ENCODE measurements at places on chromosomes 1 and 21.

GRCh38 chr1:196423612-196424011, 184.6 kb downstream of the KCNT2 start:
- peak; percentile 2 for DNase-seq

- DNase-seq = peak; percentile 66
These were observed 21.8 kb downstream of the MIS18A start for GRCh38 chr21:32256873-32257620.

DNA sequence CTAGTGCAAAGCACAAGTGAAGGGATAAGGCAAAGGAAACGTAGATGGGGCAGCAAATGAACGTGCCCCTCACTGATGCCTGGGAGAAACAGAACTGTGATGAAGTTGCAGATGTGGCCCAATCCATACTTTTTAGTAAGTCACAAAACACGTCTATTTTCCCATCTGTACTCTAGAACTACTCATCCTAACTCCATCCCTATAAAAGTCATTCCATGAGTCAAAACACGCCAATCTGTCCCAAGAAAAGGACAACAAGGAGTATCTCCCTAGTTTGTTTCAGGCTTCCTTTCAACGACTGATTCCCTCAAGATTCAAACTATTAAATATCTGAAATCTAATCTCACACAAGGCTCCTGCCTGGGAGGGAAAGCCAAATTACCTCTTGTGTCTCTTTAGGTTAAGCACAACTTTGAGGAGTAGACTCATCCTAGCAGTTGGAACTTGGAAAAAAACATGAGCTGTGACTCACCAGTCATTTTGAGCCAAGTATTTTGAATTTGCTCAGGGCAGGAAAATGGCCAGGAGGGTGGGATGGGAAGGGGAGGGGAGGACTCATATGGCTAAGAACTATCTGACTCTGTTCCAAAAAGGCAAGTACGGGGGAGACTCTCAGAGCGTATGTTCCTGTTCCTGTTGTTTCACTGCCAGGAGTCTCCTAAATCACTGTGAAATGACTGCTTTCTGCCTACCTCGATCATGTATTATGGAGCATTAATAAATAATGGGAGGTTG, 214.5 kb upstream of the CAMK1G start:
- DNase-seq = peak; percentile 93

DNA sequence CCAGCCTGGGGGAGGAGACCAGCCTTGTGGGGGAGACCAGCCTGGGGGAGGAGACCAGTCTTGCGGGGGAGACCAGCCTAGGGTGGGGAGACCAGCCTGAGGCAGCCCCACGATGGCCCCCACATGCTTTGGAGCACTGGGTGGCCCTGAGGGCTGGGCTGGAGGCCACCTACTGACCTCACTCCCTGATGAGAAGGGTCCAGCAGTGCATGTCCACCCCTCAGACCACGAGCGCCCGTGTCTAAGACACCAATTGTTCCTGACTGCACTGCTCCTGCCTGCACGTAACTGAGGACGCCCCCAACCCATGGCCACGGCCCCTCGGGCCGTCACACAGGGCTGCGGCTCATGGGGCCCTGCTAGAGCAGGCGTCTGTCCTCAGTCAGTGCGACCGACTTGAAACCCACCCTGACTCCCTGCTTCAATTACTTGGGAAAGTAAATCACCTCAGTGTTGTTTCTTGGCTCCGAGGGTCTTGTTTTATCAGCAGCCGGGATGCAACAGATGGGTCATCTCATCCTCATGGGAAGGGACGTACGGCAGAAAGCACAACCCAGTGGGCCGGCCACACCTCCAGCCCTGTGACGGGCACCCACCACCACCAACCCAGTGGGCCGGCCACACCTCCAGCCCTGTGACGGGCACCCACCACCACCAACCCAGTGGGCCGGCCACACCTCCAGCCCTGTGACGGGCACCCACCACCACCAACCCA, at the start of gene SPATC1L:
SPATC1L (minus strand) TSS at position 550 of the 715 bp plus-strand sequence. CDS start 1,643 bp downstream, outside the sequence.
- peak; percentile 12 for DNase-seq

GRCh38 chr1:156024801-156025200, 4.0 kb upstream of the SSR2 start:
- DNase-seq = no peak

DNA sequence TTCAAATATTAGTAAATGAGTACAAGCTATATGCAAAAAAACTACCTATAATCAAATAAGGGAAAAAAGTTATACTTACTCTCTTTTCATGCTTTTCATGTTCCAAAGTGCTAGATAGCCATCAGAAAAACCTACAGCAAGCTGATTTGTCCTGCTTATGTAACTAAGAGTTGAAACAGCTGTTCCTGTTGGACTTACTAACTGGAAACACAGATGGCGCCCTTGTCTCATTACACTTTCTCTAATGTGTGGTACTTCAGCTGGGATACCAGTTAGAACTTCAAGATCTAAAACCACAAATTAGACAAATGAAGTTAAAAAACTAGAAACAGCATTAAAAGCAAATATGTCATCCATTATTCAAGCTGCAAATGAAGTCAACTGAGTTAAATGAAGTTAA, 24.3 kb downstream of the AHCTF1 start:
- peak; percentile 9 for DNase-seq

GRCh38 chr1:211643324-211644212, 31.9 kb downstream of the NEK2 start:
- DNase-seq = peak; percentile 7

DNA sequence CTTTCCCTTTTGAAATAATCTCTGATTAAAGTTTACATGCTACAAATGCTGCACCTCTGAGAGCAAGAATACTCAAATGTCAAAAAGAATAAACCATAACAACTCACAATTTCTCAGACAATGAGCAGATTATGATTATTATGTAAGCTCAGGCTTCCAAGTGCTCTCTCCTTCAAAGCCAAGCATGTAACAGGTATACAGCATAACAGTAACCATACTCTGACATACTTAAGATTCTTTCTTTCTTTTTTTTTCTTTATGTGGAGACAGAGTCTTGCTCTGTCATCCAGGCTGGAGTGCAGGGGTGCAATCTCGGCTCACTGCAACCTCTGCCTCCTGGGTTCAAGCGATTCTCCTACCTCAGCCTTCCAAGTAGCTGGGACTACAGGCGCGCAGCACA, 155.4 kb downstream of the EIF4G3 start:
- DNase-seq = no peak

DNA sequence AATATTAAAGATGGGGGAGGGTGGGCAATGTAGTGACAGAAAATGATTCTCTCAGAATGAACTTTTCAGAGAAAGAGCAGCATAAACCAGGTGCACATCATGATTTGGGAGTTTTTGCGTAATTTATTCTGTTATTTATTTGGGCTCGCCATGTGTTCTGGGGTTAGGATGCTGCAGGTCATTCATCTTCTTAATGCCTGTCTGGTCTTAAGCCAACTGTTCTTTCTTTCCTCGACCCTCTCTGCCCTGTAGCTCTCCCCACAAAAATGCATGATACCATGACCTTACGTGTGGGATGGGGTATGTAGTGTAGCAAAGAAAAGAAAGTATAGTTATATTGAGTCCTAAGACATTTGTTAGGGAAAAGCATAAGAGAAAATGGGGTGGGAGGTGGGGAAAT, 12.3 kb upstream of the TARS2 start:
- no peak for DNase-seq

DNA sequence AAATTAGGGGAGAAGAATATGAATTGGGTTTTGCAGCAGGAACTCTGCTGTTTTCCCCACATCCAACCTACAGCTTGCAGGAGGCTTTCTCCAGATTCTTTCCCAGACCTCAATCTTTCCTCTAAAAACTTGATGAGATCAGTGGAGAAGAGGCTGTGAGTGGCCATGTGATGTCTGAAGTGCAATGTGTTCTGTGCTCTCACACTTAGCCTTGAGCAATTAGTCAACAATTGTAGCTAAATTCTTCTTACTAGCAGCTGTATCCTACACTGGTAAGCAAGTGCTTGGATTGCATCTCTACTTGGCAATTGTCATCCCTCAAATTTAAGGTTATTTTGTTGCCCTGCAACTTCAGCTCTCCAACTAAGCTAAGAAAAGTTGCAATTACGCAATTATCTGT, 807.3 kb upstream of the RGS18 start:
- no peak for DNase-seq

DNA sequence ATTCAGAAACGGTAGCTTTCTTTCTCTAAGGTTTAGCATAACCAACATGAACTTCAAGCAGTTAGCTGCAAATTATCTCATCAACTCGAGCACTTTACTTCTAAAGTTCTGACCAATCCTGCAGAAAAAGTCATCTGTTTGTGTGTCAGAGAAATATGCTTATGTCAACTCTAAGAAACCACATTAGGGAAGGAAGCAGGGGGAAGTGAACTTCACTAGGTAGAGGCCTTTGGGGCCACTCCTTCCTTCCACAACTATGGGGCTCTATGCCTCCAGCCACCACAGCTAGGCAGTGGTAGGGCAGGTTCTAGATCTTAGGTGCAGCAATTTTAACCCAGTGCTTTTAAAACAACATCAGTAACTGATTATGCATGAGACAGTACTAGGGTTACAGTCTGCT, 375.9 kb downstream of the DSCAM start:
- no peak for DNase-seq

DNA sequence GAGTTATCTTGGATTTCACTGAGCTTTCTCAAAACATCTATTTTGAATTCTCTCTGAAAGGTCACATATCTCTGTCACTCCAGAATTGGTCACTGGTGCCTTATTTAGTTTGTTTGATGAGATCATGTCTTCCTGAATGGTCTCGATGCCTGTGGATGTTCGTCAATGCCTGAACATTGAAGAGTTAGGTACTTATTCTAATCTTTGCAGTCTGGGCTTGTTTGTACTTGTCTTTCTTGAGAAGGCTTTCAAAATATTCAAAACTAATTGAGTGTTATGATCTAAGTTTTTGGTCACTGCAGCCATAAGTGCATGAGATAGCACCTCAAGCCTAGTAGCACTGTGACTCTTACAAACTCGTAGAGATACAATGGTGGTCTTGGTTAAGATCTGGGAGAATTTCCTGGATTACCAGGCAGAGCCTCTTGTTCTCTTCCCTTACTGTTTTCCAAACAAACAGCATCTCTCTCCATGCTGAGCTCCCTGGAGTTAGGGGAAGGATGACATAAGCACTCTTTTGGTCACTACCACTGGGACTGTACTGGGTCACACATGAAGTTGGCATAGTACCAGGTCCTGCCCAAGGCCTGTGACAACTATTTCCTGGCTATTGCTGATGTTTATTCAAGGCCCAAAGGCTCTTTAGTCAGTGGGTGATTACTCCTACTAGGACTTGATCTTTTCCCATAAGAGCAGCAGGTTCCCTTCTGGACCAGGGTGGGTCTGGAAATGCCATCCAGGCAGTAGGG, 25.6 kb downstream of the SLC22A15 start:
- DNase-seq = no peak

DNA sequence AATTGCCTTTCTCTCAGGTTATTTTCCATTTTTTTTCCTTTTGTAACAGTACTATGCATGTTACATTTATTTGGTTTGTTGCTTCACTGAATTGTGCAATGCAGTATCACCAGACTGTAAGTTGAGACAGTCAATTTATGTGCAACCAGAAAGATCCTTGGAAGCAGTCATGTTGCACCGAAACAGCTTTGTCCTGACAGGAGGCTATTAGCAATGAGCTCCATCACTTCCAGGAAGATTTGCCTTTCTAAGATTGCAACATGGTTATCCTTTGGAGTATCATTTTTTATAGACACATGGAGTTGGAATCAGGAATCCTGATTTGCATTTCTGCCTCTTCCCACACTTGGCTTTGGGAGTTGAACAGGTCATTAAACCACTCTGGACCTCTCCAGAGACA, 84.5 kb upstream of the ST6GALNAC5 start:
- no peak for DNase-seq

DNA sequence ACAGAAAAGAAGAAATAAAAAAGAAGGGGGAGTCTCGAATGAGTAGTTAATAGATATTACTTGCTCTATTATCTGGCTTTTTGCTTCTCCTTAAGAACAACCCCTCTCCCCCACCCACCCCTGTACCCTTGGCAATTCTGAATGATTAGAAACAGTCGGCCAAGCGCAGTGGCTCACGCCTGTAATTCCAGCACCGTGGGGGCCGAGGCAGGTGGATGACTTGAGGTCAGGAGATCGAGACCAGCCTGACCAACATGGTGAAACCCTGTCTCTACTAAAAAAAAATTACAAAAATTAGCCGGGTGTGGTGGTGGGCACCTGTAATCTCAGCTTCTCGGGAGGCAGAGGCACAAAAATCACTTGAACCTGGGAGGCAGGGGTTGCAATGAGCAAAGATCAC, 42.7 kb downstream of the GATAD2B start:
- DNase-seq = no peak

DNA sequence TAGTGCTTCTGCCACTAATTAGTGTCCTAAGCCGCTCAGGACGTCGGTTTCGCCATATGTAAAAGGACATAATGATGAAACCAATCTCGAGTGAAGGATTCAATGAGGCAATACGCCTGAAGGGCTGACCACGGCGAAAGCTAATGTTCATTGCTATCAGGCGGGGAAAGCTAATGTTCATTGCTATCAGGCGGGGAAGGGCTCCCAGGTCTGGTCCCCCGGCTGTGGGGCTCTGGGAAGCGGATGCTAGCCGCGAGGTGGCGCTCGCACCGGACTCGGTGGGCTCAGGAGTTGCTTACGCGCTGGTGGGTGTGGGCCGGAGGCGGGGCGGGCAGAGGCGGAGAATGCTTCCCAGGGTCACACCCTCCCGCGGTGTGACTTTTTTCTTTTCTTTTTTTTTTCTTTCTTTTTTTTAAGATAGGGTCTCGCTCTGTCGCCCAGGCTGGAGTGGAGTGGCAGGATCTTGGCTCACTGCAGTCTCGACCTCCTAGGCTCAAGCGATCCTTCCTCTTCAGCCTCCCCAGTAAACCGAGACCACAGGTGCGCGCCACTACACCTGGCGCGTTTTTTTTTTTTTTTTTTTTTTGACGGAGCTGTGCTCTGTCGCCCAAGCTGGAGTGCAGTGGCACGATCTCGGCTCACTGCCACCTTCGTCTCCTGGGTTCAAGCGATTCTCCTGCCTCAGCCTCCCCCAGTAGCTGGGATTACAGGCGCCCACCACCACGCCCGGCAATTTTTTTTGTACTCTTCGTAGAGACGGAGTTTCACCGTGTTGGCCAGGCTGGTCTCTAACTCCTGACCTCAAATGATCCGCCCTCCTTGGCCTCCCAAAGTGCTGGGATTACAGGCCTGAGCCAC, 1.1 kb upstream of the PEAR1 start:
- DNase-seq = peak; percentile 76

GRCh38 chr1:51061231-51061918, 40.7 kb upstream of the C1orf185 start:
- peak; percentile 51 for DNase-seq

DNA sequence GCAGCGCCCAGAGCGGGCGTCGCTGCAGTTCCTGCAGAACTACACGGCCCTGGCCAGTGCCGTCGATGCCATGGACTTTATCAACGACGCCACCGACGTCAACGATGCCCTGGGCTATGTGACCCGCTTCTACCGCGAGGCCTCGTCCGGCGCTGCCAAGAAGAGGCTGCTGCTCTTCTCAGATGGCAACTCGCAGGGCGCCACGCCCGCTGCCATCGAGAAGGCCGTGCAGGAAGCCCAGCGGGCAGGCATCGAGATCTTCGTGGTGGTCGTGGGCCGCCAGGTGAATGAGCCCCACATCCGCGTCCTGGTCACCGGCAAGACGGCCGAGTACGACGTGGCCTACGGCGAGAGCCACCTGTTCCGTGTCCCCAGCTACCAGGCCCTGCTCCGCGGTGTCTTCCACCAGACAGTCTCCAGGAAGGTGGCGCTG, 22.0 kb downstream of the COL6A1 start:
- no peak for DNase-seq

Data from NCI-H226 (cell line).